Amniotic stem cell (primary cell): ENCODE measurements at places on chromosomes 13 and 19.

DNA sequence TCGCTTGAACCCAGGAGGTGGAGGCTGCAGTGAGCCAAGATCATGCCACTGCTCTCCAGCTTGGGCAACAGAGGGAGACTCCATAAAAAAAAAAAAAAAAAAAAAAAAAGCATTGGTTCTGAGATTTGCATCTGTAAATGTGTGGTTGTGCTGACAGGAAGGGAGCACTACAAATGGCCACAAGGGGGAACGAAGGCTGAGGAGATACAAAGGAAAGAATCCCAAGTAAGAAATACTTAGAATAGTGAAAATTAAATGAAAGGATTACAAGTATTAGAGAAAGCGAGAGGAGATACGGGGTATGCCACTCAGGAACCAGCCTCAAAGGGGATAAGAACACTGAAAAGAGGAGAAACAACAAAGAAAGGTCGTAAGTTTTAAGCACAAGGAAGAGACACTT is 284.9 kb downstream of the KLF12 start:
- DNase-seq = no peak

DNA sequence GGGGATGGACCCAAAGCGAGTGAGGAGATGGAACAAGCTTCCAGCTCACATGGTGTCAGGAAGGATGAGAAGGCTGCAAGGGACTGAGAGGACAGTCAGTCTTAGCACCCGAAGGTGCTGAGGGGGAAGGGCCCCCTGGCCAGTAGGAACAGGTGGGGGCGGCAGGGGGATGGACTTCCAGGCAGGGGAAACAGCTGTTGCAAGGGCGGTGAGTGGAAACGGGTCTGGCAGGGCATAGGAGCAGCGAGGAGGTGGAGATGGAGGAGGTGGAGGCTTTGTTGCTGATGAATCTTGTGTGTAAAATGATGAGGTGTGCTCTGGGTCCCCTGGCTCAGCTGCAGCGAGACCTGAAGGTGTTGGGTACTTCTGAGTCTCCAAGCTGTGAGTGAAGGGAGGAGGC is 1.2 kb downstream of the MAP1S start:
- no peak for DNase-seq

GRCh38 chr19:13071444-13072187 is 31.0 kb downstream of the LYL1 start:
- DNase-seq = no peak

DNA sequence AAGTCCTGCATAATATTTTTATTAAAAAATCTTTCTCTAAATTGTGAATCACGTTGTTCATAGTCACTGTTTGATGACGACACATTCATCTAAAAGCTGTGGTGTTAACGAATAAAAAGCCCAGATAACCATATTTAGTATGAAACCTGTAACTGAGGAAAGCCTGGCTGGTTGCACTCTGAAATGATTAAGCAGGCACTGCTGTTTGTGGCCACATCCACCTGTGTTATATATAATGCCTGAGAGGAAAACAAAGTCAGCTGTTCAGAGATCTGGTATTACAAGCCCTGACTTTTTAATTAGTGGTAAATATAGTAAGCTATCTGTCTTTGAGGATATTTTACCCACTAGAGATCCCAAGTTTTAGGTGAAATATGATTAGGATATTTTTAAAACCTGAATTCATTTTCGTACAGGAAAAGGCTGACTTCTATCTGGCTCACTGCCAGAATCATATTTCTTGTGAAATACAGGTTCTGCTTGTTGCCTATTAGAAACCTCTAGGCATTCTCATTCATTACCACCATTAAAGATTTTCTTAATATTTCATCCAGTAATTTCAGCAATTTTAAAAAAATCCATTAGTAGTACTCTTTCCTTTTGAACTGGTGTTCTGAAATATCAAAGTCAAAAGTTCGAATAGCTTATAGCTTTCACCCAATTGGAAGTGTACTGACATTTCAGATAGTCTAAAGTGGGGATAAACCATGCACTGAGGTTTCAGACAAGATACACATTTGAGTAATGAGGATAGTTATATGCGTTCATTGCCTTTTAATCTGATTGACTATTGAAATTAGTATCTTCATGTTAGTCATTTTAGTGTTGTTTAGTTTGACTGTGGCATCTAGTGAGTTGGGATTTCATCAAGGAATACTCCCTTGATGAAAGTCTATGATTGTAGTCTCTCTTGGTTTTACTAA is 79.7 kb downstream of the LMO7 start:
- no peak for DNase-seq

DNA sequence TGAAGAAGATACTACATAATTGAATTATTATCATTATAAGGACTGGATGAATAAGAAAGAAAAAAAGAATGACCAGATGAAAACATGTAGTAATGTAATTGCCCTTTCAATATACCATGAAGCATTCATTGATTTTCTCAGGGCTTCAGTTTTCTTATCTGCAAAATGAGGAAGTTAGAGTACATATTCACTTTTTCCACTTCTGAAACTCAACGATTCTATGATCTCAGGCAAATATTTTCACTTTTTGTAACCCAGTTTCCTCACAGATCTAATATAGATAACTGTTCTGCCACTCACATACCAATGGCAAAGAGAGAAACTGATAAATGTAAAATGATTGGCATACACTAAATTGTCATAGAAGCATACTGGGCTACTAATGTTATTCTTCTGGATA is 856.6 kb upstream of the KLHL1 start:
- no peak for DNase-seq

GRCh38 chr19:50833802-50834167 is 411 bp upstream of the KLK15 start:
- no peak for DNase-seq

DNA sequence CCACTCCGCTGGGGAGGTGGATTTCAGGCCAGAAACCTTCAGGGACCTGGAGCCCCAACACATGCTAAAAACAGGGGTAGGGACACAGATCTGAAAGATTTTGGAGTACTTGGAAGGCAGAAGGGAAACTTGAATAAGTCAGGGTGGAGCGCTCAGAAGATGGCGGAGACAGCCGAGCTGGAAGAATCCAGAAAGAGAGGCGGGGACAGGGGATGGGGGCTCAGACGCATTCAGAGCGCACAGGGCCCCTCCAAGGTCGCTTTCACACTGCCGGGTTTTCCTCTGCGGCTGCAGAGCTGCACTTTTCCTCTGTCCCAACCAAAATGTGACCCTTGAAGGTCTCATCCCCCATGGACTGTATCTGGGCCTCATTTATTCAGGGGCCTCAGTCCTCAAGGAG is 56.9 kb downstream of the ERICH4 start:
- DNase-seq = no peak

DNA sequence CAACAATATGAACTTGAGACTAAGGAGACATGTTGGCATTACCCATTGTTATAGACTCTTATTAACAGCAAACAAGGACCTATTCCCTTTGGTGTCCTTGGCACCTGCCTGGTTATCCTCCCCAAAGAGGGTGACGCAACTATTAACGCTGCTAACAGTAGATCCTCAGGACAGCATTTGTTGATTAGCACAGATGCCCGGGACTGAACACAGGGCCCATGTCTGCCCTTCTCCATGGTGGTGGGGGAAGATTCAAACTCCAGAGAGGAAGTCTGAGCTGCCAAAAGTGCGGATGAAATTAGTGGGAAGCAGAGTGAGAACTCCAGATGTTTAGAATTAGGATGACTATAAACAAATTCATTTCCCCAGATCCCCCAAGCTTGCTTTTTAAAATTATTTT is 101.2 kb upstream of the RAP2A start:
- DNase-seq = no peak

GRCh38 chr13:108276060-108276459 is 6.5 kb downstream of the TNFSF13B start:
- DNase-seq = no peak

DNA sequence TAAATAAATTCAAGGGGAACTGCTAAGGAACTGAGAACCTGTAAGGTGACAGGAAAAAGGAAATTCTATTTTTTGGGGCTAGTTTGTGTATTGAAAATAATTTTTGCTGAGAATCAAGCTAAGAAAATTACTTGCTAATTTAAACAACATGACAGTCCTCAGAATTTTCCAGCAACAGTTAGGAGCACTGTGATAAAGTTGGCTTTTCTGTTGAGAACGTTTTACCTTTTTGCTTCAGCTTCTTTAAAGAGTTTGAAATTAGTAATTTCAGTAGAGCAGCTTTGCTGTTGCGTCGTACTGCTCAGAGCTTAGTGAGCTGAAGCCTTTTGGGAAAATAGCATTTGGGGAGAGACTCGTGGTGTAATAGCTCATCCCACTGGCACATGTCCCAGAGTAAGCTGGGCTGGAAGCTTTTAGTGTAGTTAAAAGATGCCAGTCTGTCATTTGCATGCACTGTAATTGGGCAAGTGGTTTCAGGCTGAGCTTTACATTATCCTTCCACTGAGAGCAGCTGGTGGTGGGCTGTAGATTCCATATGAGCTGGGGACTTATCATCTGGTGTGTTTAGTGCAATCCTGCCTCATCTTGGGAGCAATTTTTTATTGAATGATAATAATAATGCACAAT is 69.8 kb downstream of the LRCH1 start:
- no peak for DNase-seq

GRCh38 chr19:33388725-33389420 is 15.4 kb downstream of the CEBPG start:
- no peak for DNase-seq

DNA sequence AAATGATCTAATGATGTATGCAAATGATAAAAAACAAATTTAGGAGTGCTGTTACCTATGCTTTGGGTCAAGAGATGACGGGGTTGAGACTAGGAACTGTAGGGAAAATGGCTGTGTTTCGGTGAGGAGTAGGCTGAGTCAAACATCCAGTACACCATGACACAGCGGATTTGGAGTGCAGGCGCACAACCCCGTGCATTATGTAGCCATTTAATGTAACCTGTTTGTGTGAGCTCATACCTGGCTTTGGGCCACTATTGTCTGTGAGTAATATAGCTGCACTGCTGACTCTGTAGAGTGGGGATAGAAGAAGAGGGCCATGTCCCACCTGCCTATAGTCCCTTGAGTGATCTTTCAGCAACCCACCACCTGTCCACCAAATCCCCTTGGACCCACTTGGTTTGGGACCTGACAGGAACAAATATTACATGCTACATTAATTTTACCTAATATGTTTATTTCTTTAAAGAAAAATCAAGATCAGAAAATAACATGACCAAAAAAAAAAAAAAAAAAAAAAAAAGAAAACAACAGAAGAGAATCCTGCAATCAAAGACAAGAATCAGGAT is 95.5 kb upstream of the KLHL1 start:
- no peak for DNase-seq

DNA sequence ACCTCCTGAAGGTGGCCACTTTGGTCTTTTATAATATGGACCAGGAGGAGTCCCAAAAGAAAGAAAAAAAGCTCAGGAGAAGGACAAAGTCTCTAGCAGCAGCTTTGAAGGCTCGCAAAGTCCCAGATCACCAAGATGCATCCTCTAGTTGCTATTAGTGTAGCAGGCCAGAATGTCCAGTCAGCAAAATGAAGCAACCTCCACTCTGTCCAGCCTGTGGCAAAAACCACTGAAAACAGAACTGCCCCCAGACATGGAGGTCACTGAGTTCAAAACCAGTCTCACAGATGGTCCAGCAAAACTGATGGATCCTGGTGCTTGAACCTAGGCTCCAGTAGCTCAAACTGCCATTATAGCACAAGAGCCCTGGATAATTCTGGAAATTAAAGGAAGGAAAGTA is 10.4 kb downstream of the LILRB4 start:
- DNase-seq = no peak

- no peak for DNase-seq
These were observed 24.3 kb downstream of the LYL1 start for GRCh38 chr19:13078381-13078780.

GRCh38 chr19:16143399-16144215 is at the start of gene HSH2D:
Gene HSH2D, plus strand, starts transcription at chr19:16143685. Its CDS starts 5,066 bp downstream, at chr19:16148751.
- DNase-seq = no peak

- DNase-seq = no peak
These were observed 43.5 kb downstream of the LRCH1 start for GRCh38 chr13:46596466-46596865.

DNA sequence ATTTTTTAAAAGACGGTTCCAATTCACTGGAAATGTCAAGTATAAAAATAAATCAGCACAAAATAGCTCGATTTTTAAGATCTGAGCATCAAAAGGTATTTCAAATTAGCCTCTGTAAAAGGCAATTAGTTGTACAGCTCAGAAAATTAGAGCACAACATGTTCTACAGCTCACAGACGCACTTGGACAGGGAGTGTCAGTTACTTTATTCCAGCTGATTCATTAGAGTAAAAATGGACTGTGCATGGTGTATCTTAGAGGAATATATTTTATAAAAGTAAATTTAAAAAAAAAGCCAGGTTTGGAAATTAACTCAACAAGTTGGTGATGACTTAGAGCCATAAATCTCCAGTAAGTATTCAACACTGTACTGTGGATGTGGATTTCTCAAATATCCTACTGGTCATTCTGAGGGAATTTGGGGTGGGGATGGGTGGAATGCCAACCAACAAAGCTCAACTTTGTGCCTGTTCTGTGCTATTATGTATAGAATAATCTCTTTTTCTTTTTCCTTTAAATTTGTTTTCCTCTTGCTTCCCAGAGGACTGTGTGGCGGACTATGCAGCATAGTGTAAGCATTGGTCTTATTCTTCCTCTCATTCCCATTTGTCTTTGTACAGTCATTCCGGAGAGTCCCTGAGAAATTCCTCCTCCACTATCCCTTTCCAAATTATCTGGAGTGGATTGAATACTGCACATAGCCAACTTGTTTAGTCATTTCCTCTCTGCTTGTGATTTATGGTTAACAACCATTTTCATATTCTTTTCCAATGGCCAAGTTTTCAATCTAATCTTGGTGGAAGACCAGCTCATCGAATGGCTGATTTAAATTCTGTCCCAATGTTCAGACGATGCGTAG is 169.3 kb downstream of the DCT start:
- DNase-seq = peak; percentile 30

DNA sequence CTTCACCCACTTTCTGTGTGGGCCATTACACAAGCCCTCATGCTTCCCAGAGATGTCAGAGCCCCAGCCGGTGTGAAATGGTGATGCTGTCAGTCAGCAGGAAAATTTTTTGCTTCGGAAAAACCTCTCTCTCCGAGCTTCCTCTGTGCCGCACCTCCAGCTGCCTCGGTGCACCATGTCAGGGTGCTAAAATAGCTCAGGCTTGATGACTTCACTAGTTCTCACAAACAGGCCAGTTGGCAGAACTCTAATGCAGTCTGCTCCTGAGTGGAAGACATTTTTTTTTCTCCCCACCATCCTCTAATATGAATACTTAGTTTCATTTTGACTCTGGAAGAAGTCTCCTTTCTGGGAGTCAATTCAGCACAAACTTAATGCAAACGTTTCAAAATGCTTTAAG is 71.3 kb downstream of the KLF12 start:
- no peak for DNase-seq

GRCh38 chr13:112756511-112756966 is 66.7 kb downstream of the ATP11A start:
- no peak for DNase-seq

GRCh38 chr19:18100710-18101109 is 3.1 kb downstream of the MAST3 start:
- no peak for DNase-seq

GRCh38 chr13:39864221-39864620 is 208.8 kb downstream of the COG6 start:
- DNase-seq = no peak

GRCh38 chr13:32515246-32515645 is 23.3 kb downstream of the N4BP2L2 start:
- DNase-seq = no peak

- DNase-seq = no peak
These were observed 309.1 kb downstream of the KLF5 start for GRCh38 chr13:73367886-73368285.

- DNase-seq = no peak
These were observed 703 bp downstream of the CLEC4G start for GRCh38 chr19:7731218-7731595.
